Cerebellar cortex (tissue), 1 donor: ENCODE measurements at places on chromosomes 12 and 14.
A peak's percentile ranks its signal among the peaks of the same experiment; 100 is the strongest.

DNA sequence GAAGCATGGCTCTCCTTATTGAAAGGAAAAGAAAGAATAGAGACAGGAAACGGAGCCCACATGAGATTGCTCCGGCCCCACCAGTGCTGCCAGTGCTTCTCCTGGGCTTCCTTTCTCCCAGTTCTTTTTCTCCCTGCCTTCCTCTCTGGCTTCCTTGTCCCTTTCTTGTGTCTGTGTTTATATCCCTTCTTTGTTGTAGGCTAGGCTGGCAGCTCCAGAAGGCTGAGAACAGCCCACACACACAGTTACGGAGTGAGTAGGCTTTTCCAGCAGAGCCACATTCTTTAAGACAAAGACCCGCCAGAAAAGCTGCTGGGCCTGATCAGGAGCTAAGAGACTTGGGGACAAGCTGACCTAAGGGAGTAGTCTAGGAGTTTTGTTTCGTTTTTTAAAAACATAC, 13.0 kb downstream of the CIPC start:
- no peak for DNase-seq

- peak; percentile 42 for DNase-seq
These were observed 41.9 kb downstream of the ATP23 start for GRCh38 chr12:57983146-57983857.

DNA sequence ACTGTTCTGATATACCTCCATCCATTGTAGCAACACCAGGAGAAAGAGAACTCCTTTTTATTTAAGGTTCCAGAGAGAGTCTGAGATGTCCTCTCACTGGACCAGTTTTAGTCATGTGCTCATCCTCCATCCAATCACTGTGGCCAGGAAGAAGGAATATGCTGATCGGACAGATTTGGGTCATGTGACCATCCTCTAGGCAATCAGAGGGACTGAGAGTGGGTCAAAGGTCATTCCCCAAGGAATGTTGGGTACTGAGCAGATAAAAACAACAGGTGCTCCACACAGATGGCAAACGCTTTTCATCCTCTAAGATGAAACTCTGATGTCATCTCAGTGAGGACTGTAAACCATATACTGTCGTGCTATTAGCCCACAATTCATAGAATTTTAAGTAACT, 28.8 kb upstream of the RPH3A start:
- no peak for DNase-seq

GRCh38 chr12:3869865-3870264, 3.3 kb downstream of the PARP11 start:
- DNase-seq: no peak

- no peak for DNase-seq
These were observed 3.6 kb downstream of the VDR start for GRCh38 chr12:47901063-47901717.

DNA sequence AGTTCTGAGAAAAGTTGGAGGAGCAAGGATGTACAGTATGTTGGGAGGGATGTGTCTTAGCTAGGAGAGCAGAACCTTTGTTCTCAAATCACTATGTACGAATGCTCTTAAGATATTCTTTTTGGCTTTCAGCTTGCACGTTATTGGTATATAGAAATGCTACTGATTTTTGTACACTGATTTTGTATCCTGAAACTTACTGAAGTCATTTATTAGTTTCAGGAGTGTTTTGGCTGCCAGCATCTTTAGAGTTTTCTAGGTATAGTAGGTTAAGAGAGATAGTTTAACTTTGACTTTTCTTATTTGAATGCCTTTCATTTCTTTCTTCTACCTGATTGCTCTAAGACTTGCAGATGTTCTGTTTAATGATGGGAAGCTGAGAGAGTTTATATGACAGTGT, 442.8 kb upstream of the FBXO33 start:
- DNase-seq: no peak

DNA sequence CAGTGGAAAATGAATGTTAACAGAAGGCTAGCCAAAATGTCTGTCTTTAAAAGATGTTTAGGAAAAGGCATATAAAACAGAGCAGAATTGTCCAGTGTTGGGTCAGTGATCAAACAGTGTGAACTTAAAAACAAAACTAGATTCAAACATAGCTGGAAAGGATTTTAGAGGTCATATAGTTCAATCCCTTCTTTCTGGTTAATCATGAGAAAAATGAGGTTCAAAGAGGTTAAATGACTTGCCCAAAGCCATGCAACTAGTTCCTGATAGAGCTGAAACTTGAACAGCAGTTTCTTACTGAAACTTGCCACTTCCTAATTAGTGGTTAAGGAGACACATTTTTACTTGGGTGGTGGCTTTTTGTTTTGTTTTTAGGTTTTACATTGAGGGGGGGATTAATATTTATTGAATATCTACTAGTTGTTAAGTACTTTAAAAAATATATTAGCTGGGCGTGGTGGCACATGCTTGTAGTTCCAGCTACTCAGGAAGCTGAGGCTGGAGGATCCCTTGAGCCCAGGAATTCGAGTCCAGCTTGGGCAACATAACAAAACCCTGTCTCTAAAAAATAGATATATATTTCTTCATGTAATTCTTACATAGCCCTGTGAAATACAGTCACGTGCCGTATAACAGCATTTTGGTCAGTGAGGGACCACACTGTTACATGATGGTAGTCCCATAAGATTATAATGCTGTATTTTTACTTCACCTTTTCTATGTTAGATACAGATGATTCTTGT, 20.4 kb downstream of the ACVR1B start:
- DNase-seq: no peak
